ENCODE measurements at places on chromosomes 5 and 9.

DNA sequence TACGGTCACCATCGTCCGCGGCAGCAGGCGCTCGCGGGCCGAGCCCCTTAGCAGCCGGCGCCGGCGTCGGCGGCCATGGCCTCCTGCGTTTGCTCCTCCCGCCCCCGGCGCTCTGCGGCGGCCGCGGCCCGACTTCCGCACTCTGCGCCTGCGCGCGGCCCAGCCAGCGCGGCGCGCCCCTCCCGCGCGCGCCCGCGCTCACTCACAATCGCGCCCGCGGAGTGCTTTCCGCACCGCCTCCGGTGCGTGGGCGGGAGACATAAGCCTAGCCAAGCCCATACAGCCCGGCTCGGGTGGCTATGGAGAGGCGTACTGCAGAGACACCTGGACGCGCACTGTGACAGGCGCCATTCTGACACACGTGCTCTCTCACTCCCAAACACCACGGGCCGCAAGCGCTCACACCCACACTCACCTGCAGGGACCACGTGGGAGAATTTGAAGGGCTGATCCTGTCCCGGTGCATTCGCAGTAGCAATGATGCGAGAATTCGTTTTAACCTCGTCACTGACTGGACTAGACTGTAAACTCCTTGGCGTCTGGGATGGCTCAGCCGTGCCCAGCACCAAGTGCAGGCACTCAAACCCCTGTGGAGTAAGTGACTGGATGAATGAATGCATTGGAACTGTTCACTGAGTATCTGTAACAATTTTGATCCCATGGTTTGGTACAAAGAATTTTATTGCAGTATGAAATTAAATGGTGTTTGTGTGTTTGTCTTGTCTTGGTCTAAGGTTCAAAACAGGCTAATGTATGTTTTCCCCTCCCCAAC, at the start of gene RNF145:
TSS of gene RNF145 (minus strand) at position 116 of the 772 bp plus-strand sequence. CDS start 5,936 bp downstream, outside the sequence.
- DNase-seq = peak; percentile 95

DNA sequence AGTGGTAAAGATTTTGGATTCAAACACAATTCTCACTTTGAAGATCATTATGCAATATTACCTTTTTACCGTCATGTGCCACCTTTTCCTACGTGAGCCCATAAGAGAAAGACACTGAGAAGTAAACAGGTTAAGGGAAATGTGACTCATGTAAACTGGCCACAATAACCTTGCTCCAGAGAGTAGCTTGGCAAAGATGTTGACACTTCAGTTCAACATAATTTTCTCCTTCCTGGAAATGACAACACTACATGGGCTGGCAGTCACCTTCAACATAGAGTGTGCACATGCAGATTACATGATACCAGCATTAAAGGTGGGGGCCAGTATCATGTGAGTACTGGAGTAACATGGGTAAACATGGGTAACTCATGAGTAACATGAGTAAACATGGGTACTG, 141.9 kb downstream of the CDK5RAP2 start:
- DNase-seq = no peak

GRCh38 chr5:53027913-53028312, 38.8 kb downstream of the ITGA2 start:
- DNase-seq = no peak

- DNase-seq = no peak
Measured at GRCh38 chr9:131516100-131516499, 13.4 kb downstream of the POMT1 start.

DNA sequence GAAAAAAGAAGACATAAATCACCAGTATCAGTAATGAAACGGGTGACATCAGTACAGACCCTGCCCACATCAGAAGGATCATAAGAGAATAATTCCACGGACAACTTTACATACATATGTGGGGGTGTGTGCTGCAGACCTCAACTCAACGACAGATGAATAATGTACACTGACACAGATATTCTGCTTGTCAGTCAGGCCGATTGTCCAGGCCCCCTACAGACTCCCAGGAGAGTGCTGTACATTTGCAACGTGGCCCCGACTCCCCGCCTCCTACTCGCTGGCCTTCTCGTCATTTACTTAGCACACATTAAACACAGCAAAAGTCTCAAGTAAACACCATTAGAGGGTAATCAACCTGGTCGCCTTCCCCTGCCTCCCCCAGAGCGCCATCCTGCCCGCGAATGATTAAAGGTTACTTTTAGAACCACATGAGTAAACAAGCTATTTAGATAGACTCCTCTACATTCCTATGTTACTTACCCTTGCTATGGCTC, 3.5 kb upstream of the TMED9 start:
- DNase-seq = no peak

Data from left ventricle myocardium superior (tissue), 1 donor.